ENCODE measurements at places on chromosomes 3 and 15.

- no peak for DNase-seq
These were observed 286.1 kb upstream of the CTNNB1 start for GRCh38 chr3:40913192-40913591.

DNA sequence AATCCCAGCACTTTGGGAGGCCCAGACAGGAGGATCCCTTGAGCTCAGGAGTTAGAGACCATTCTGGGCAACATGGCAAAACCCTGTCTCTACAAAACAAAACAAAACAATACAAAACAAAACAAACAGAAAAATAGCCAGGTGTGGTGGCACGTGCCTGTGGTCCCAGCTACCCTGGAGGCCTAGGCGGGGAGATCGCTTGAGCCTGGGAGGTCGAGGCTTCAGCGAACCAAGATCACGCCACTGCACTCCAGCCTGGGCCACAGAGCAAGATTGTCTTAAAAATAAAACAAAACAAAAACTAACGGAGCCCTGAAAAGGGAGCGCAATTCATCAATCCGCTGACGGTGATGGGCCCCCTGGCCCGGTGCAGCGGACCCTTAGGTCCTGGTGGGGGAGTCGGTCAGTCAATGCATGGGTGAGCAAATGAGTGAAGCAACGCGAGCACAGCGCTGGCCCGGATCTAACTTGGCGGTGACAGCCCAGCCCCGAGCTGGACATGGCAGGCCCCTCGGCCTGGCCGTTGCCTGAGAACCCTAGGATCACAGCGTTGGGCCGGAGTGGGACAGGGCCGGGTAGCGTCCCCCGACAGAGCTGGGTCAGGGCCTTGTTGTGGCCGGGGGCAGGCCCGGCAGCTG, 52.4 kb upstream of the BLM start:
- no peak for DNase-seq

- DNase-seq: no peak
These were observed 52.4 kb downstream of the KCNMB2 start for GRCh38 chr3:178588628-178589027.

DNA sequence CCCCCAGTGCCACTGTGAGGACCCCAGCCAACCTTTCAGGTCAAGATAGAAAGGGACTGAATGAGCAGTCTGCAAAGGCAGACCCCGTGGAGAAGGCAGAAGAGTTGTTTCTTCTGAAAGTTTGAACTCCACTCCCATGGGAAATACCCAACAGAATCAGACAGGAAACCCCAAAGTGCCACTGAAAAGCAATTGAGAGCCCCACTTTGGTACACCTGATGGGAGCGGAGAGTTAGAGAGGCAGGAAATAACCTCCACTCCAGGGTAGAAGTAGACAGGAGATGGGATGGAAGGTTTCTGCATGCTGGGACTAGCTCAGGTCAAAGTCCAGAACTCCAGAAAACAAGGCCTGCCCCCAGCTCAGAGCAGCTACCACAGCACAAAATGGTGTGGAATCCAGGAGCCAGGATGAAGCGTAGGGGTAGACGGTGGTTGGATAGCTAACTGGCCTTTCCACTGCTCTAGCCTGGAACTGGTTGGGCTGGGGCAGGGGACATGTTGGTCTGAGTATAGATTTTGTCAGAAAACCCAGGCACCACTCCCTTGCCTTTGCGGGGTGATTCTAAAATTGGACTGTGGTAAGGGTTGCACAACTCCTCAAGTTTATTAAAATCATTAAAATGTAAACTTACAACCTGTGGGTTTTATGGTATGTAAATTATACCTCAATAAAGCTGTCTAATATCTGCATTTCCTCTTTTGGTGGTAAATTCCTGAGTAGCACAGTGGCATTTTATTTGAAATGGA, 1.9 kb upstream of the RAB43 start:
- no peak for DNase-seq

- no peak for DNase-seq
These were observed 105.3 kb upstream of the UBE3A start for GRCh38 chr15:25544076-25544475.

DNA sequence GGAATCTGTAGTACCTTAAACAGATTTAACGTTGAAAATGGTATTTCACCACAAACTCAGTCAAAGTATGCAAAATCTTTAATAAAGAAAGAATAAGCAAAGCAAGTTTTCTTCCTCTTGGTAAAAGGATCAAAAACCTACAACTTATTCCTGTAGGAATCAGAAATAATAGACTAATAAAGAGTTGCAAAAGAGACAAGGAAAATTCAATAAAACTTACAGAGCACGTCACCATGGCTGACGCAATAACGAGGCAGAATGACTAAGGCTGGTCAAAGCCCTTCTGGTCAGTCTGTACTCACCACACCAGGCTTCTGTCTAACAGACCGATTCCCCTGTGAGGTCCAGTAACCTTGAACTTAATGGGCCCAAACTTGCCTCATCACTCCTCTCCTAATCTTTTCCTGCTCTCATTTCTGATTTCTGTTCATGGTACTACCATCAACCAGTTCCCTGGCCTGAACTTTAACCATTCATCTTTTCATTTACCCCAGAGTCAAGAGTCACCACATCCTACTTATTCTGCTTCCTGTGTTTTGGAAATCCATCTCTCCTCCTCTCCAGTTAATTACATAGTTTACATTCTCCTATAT, 5.0 kb downstream of the MASP1 start:
- no peak for DNase-seq

DNA sequence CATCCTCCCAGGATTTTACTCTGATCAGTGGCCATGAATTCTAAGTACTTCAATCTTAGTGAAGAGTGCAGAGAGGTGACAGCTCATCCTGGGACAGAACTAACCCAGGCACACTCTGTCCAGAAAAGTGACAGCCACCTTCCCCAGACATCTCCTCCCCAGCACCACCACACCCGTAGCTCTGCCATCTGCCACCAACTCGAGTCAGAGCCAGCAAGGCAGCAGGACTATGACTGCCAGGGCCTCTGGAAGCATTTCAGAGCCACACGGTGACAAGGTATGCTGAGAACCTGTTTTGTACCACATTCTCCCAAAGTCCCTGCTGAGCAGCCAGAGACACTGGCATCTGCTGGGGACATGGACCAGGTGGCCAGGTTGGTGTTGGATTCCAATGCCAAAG, 71.0 kb downstream of the NTRK3 start:
- no peak for DNase-seq

GRCh38 chr3:61182662-61183061, 68.6 kb downstream of the FHIT start:
- DNase-seq: no peak

DNA sequence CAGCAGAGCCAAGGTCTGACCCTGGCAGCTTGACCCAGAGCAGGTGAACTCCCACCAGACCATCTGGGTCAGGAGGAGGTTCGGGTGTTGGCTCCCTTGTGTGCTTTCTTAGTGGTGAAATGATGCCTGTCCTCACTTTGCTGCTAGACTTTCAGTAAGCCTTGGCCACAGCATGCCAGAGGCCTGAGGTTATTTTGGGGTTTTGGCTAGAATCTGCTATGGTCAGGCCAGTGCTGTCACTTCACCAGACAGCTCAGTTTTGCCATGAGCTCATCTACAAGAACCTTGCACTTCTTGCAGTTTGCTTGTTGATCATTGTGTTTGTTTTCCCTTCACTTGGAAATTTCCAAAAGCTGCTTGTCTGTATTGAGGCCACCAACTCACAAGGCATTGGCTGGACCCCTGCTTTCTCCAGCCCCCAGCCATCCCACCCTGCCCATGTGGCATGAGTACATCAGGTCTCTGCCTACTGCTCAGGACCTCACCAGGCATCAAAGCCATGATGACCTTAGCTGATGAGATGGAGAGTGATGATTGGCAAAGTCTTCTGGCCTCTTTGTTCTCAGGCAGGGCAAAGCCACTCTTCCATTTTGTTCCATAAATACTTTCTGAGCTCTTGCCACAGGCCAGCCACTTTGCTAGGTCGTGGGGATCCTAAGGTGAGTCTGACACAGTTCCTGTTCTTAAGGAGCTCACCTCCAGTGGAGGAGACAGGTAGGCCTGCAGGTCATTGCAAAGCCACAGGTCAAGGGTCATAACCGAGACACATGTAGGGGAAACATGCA, 122.6 kb downstream of the ARNT2 start:
- no peak for DNase-seq

GRCh38 chr3:37736624-37737023, 125.1 kb upstream of the CTDSPL start:
- DNase-seq: no peak

GRCh38 chr3:108311797-108312196, 15.4 kb downstream of the HHLA2 start:
- no peak for DNase-seq

- DNase-seq: no peak
These were observed 34.2 kb downstream of the CPN2 start for GRCh38 chr3:194316918-194317317.

GRCh38 chr3:31924610-31925270, 56.3 kb downstream of the OSBPL10 start:
- DNase-seq: no peak

DNA sequence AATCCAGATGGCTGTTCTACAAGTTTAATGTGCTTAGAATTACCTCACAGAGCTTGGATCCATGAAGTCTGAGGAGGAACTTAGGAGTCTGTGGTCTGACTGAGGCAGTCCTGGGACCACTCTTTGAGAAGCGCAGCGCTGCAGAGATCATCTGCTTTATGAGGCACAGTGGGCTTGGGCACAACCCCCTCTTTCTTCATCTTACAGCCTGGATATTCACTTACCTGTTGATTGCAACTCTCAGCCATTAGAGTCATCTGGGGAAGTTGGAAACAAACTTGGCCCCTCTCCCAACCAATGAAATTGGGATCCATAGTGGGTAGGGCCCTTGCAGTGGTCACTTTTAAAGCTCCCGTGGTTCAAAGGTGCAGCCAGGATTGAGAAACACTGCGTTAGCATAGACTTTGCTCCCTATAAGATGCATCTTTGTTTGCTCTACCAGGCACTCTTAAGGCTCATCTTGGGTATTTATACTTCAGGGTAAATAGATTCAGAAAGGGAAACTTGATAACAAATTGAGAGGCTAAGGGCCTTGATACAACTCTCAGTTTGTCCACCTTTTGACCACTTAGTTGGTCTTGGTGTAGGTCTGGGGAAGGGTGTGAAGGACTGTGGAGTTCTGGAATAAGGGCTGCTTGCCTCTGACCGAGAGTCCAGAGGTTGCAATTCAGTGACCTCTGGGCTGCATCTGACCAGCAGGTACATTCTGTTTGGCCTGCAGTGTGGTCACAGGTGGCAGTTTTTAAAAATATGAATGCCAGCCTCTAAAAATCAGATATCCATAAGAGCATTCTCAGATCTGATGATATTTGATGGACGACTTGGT, 22.8 kb downstream of the FEM1B start:
- no peak for DNase-seq

- no peak for DNase-seq
These were observed 155.7 kb downstream of the KLF13 start for GRCh38 chr15:31482122-31482922.

GRCh38 chr15:69573815-69574475, 121.3 kb downstream of the RPLP1 start:
- DNase-seq: peak; percentile 52

DNA sequence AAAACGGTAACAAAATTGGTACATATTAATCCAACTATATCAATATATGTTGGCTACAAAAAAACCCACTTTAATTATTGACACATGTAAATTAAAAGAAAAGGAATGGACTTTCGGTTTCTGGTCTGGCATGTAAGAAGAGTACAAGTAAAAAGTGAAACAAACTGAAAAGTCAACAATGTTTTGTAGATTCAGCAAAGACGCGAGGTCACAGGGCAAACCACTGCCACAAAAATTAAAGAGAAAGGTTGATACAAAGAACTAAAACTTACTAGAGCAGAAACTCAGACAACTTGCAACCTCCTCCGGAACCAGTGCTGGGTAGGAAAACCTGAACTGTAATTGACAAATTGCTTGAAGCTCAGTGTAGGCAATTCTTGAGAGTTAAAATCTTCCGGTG, 110.6 kb upstream of the ARPP21 start:
- no peak for DNase-seq

DNA sequence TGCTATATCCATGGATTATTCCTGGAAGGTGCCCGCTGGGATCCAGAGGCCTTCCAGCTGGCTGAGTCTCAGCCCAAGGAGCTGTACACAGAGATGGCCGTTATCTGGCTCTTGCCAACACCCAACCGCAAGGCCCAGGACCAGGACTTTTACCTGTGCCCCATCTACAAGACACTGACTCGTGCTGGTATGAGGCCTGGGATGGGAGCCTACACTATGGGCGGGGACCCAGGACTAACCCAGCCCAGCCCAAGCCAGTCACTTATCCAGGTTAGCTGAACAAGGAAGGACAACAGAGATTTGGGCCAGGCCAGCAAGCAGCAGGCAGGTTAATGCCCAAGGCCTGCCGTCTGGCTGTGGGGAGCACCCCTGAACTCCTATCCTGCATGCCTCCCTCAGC, 45.3 kb downstream of the SEMA3G start:
- DNase-seq: no peak

DNA sequence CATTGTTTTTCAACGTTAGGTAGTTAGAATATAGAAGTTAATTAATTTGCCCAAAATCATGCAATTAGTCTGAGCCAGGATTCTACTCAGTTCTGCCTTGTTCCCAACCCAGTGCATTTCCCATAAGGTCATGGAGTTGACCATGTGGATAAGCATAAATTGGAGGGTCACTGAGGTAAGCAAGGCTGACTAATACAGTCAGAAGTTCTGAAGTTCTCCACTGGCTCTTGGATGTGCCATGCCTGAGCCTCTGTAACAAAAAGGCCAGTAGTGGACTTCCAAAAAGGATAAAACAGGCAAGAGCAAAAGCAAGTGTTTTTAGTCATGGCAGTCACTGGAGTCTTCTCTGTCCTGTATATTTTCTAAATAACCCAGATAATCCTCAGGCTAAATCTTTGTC, 124.4 kb upstream of the PHLDB2 start:
- DNase-seq: no peak

DNA sequence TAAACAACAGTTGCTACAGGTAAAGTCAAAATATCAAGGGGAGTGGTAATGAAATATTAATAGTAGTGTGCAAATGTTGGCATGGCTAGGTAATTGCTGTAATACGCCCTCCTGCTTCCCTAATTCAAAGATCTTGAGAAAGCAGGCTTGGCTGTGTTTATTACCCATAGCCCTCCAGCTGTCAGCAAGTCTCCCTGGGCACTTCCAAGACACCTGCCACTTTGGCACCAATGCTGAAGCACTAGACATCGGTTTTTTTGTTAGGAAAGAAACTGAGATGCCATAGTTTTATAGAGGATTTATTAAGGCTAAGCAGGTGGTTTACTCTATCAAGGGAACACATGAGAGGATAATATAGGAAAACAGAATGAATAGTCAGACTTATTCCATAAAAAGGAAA, 64.4 kb downstream of the P2RY1 start:
- DNase-seq: no peak

DNA sequence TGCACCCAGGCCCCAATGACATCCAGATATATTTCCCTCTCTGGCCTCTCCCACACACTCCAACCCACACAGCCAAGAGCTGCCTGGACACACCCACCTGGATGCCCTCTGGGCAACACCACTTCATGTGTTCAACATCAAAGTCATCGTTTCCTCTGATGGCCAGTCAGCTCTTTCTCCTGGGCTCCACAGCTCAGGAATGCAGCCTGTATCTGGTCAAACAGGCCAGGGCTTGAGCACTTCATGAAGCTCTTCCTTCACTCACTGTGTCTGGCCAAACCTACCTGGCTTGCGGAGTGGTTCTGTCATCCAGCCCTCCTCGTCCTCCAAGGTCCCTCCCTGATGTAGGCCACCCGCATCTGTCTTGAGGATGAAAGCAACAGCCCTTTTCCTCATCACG, 35.8 kb upstream of the SLC6A11 start:
- DNase-seq: no peak
